D721Med (cell line): ENCODE measurements at places on chromosomes 13 and 19.

GRCh38 chr19:29139227-29139626 lies 73.7 kb downstream of the UQCRFS1 start:
- no peak for DNase-seq

DNA sequence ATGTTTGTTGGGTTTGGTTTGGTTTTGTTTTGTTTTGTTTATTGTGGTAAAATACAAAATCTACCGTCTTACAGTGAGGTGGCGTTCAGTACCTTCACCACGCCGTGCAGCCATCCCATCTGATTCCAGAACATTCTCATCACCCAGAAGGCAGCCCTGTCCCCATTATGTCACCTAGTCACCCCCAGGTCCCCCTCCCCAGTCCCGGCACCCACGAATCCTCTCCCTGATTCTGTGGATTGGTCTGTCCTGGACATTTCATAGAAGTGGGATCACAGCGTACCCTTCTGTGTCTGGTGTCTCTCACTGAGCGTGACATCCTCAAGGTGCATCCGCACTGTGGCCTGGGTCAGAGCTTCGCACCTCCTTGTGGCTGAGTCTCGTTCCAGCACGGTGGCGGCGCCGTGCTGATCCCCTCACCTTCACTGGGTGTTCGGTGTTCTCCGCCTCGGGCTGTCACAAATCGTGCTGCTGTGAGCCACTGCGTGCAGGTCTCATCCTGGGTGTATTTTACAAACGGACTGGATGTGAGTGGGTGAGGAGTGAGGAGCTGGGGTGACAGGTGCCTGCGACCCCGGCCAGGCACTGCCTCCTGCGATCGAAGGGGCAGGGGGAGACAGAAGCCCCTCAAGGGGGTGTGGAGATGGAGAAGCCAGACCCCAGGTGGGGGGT lies 580 bp upstream of the TEKTIP1 start:
- DNase-seq = no peak

DNA sequence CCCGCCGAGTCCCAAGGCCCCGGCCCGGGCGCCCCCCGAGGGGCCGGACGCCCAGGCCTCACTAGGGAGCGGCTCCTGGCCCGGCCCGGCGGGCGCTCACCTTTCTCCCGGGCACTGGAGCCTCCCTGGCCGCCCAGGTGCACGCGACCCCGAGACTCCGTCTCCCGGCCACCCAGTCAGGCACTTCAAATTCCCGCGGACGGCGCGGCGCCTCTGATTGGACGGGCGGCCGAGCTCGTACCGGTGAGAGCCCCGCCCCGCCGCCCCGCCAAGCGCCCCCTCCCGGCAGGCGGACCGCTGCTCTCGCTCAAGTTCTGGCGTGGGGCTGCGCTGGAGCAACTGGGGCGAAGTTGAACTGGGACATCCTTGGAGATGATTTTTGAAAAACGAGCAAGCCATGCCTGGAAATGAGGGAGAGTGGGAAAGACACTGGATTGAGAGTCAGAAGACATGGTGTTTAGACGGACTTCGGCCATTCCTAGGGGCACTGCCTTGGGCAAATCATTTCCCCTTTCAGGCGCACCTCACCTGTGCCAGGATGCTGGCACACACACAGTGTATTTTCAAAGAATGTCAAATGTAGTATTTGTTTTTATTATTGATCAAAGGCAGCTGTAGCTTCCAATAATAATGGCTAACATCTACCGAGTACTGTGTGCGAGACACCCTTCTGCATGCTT lies 485.3 kb downstream of the UQCRFS1 start:
- DNase-seq = peak; percentile 27

GRCh38 chr19:45152504-45153338 lies 8.1 kb downstream of the NKPD1 start:
- DNase-seq = no peak

- DNase-seq = no peak
These were observed 24.3 kb upstream of the SHFL start for GRCh38 chr19:10061717-10062310.

DNA sequence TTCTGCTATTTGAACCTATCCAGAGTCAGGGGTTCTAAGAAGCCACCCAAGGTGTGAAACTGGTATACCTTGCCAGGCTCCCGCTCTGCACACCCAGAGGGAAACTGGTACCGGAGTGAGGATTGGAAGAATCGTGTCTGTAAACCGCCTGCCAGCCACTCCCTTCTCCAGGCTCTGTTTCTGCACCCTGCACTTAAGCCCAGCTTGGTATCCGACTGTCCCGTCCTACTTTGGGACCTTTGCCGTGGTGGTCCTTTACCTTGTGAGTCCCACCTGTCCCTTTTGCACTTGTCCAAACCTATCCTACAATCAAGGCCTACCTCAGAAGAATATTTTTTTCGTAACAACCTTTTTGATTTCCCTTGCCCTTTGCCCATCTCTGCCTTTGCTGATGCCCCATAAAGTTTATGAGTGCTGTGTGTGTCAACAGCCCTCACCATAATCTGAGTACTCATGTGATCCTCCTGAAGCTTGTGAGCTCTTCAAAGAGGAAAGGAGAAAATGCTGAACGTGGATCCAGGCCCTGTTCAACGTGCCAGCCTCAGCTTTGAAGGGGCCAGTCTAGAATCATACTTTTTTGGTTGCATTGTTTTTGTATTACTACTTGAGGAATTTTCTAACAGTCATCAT lies 44.7 kb downstream of the GARRE1 start:
- no peak for DNase-seq

GRCh38 chr13:27533155-27533643 lies 82.8 kb upstream of the MTIF3 start:
- DNase-seq = peak; percentile 24

GRCh38 chr19:4929186-4929585 lies 19.9 kb downstream of the UHRF1 start:
- no peak for DNase-seq

- DNase-seq = no peak
These were observed 6.7 kb upstream of the PCDH17 start for GRCh38 chr13:57624565-57625435.

- no peak for DNase-seq
These were observed 10.4 kb downstream of the GPR42 start for GRCh38 chr19:35381318-35381717.

- DNase-seq = peak; percentile 84
These were observed 51.8 kb downstream of the CRTC1 start for GRCh38 chr19:18735324-18735723.

DNA sequence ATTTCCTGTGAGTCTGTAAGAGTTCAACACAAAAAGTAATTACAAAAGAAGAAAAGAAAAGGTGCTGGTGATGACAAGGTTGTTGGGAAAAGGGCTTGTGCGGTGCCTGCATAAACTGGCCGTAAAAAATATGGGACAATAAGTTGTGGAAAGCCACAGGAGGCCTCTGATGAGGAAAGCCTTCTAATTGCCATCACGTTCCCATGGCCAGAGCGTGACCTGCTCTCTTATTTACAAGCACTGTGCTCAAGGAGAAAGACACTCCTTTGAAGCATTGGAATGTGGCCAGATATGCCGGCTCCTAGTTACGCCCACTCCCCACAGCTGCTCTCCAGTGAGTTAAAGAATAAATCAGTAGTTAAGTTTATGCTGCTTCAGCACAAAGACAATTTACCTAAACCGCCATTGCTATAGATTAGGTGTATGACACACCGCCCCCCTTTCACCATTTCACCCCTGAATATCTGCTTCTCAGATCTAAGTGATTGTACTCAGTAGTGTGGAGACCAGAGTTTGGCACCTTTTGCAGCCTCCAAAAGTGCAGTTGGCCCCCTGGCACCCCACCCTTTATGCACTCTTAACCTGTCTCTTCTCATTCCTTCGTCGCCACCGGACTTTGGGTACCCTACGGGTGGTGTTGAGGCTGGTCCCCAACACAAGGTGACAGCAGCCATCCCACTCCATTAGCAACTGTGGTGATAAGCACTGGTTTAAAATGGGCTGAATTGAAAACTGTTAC lies 8.1 kb upstream of the PGLYRP1 start:
- no peak for DNase-seq

DNA sequence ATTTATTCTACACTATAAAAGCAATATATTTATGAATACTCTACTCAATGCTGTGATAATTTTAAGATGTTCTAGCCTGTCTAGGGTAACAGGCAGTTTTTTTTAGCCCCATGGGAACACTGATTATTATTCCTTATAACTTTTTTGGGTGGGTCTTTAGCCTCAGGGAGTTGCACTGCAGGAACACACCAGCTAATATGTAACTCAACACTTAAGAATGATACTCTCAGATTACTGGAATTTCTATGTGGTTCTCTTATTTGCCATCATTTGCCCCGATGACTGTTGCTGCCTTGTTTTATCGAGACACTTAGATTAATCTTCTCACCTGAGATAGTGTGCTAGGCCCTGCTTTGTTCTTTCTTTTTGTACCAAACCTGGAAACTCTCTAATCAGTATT lies 396.9 kb upstream of the SLITRK1 start:
- DNase-seq = no peak

DNA sequence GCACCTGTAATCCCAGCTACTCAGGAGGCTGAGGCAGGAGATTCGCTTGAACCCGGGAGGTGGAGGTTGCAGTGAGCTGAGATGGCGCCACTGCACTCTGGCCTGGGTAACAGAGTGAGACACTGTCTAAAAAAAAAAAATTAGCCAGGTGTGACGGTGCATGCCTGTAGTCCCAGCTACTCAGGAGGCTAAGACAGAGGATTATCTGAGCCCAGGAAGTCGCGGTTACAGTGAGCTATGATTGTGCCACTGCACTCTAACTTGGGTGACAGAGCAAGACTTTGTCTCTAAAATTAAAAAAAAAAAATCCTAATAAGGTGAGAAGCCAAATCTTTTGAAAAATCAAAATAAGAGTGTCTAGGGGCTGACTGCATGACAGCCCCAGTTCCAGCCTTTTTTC lies 9.7 kb upstream of the CEBPA start:
- DNase-seq = no peak

DNA sequence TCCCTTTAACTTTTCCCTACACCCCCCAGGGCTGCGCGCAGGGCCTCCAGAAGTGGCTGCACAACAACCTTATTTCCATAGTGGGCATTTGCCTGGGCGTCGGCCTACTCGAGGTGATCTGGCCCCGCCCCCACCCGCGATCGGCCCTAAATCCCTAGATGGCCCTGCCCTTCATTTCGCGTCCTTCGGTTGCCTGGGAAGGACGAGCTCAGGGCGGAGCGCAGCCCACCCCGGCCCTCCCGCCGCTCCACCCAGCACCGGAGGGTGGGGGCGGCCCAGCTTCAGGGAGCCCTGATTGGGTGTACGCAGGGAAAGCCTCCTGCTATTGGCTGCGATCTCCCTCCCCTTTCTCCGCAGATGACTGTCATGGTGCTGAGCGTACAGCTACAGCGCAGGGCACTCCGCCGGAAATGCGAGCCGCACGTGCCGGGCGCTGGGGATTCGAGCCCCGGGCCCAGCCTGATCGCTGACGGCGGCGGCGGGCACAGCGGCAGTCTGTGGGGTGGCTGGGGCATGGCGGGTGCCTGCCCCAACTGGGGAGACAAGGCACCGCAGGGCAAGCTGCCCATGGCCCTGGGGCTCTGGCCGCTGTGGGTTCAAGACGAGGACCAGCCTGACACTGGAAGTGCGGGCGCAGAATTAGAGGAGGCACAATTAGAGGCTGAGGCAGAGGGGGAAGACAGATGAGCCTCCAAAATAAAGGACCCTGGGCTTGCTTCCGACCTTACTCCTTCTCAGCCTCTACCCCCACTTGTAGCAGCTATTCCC lies 4.3 kb downstream of the CD37 start:
- DNase-seq = peak; percentile 83

- DNase-seq = no peak
These were observed 8.1 kb downstream of the MRPL4 start for GRCh38 chr19:10260141-10260584.

GRCh38 chr13:33146843-33147611 lies 130.8 kb downstream of the KL start:
- no peak for DNase-seq

GRCh38 chr13:98548230-98548629 lies 28.7 kb downstream of the STK24 start:
- no peak for DNase-seq

DNA sequence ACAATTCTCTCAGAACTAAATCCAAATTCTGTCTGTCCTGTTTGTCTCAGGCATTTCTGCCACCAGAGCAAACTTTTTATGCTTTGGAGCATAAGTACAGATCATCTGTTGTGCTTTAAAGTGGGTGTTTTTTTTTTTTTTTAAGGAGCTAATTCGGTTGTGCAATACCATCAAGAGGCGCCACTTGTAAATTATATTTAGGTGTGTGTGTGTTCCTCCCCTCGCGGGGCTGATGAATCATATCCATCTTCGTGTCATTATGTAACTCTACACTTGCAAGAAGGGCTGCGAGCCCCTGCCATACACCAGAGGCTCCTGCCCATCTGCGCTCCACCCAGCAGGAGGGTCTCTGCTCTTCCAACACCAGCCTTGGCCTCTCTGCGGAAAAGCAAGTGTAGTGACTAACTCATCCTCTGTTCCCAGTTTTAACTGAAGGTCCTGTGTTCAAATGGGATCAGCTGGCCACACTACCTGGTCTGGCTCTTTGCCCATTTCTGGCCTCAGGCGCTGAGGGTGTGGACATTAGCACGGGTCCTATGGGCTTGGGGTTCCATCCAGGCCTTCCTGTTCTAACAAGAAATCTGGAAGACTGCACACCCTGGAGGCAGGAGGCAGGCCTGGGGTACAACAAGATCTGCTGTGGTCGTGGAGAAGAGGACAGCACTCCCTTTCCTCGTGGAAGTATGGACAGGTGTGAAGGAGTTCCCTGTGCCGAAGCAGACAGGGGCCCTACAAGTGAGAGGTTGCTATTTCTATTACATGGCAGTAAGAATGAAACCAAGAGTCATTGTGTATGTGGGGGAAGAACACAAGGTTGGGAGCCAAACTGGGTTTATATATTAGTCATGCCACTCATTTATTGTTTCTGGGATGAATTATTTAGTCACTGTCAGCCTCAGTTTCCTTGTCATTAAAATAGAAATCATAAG lies 96.1 kb upstream of the MBNL2 start:
- no peak for DNase-seq

DNA sequence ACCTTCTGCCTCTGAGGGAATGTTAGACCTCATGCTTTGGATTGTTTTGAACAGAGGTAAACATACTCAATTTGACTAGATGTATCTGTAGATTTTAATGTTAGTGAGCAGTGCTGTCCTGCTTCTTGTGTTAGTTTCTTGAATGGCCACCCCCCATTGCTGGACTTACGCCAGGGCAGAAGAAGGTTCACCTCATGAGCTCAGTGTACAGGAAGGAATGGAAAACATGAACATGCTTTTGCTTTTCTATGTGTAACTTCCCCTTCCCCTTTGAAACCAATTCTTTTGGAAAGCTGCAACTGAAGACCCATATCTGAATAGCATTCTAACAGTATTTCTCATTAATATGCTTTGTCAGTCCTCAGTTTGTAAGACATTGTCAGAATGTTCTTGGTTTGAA lies 32.3 kb downstream of the WASF3 start:
- no peak for DNase-seq

- DNase-seq = no peak
These were observed 36.4 kb downstream of the RCBTB2 start for GRCh38 chr13:48496271-48497161.

DNA sequence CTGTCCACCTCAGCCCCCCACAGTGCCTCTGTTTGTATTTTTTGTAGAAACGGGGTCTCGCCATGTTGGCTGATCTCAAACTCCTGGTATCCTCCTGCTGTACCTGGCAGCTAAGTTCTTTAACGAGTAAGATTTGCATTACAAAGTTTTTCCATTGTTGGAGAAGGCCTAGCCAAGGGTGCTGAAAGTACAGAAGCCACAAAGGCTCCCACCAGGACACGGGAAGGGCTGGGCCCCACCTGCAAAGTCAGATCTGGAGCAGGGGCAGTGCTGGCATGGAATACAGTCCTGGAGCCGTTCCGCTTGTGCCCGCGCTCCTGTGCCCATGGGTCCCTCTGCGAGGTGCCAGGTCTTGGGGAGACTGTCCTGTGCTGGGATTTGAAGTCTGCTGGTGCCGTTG lies 12.1 kb downstream of the FZR1 start:
- no peak for DNase-seq
